GM13976 (cell line): ENCODE measurements at places on chromosomes 11 and 22.

DNA sequence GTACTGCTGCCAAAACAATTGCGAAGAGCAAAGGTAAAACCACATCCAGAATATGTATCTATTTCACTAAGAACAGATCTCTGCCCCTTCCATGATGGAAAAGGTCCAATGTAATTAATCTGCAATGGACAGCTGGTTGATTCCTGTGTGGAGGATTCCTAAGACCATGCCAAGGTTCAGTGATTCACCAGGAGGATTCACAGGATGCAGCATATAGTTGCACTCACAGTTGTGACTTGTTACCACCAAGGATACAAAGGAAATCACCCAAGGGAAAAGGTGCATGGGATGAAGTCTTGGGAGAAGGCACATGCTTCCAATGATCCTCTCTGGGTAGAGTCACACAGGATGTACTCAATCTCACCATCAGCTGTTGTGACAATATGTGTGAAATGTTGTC is 35.1 kb upstream of the CUL5 start:
- no peak for DNase-seq

GRCh38 chr11:27963370-27963769 is 144.6 kb downstream of the KIF18A start:
- DNase-seq = no peak

DNA sequence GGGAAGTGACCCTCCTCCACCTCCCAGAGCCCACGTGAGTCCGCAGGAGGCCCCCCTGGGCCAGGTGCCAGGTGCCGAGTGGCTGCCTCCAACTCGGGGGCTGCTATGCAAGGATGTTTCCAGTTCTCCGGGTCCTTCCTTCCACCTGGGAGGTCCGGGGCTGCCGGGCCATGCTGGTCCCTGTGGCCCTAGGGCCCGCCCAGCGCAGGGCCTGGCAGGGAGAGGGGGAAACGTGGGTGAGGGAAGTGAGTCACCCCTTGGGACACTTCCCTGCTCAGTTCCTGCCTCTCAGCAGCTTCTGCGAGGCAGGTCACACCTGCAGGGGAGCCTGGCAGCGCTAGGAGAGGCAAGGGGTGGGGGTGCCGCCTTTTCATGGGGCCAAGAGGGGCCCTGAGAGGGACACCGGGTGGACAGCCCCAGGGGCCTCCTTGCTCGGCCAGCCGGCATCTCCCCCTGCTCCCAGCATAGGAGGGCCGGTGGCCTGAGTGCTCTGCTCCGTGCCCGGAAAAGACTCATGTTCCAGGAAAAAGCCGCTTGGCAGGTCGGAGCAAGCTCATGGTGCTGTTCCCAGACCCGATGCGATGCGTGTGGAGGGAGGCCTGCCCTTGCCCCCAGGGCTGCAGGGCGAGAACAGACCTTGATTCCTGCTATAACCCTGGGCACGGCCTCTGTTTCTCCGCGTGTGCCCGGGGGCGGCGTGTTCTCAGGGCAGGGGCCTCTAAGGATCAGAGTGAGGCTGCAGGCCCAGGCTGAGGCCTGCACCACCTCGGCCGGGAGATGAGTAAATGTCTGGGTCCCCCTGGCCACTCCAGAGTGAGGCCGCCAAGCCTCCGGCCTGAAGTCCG is 30.3 kb upstream of the WNT7B start:
- no peak for DNase-seq

DNA sequence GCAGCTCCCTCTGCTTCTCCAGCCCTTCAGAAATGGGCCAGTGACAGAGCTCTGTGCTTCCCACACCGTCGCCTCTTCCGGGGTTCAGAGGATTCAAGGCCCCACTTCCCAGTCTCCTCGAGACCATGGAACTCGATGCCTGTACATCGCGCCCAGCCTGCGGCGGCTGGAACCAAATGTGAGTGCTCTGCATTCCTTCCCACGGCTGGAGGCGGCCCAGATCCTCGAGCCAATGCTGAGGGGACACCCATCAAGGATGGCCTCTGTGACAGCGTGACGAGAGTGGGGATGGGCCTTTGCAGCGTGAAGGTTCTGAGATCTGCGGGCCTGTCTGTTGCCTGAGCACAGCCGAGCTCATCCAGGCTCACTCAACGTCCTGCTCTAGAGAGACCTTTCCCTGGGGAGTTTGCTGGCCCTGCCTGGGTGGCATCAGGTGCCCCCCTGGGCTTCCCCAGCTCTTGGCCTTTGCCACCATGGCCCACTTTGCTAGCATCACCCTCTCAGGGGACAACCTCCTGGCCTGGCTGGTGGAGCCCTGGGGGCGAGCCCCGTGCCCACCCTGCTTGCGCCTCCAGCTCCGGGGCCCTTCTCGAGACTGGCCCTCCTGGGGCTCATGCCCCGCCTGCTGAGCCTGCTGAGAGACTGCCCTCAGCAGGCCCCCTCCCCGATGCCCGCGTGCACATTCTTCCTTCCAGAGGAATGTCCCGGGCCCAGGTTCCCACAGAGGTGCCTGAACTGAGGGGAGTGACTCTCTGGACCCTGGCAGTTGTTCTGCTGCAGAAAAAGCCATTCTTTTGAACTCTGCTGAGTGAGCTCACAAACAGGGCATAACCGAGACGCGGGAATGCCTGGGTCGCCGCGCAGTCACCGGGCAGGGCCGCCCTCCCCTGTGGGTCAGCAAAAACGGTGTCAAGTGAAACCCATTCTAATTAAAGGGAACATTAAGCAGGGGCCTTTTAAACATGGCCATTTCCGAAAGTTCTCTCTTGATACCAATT is 7.3 kb upstream of the MYEOV start:
- DNase-seq = no peak

- DNase-seq = peak; percentile 91
These were observed 159.3 kb upstream of the GRK3 start for GRCh38 chr22:25404928-25405816.

DNA sequence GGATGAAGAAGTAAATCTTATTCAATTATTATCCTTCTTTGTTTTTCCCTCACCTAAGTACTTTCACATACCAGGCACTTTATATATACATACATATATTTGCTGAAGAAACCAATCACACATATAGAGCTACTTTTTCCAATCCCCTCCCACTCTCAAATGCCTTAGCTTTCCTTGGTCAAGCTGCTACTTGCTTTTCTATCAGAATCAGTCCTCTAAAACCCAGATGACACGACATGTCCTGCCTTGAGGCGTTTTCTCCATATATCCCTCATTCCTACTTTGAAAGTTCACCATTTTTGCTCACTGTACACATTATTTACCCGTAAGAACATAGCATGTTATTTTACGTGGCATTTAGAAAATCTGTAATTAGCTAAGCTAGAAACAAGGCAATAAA is 5.4 kb downstream of the RAB38 start:
- no peak for DNase-seq

- DNase-seq = no peak
These were observed 334.0 kb downstream of the KCNA4 start for GRCh38 chr11:29682856-29683255.

DNA sequence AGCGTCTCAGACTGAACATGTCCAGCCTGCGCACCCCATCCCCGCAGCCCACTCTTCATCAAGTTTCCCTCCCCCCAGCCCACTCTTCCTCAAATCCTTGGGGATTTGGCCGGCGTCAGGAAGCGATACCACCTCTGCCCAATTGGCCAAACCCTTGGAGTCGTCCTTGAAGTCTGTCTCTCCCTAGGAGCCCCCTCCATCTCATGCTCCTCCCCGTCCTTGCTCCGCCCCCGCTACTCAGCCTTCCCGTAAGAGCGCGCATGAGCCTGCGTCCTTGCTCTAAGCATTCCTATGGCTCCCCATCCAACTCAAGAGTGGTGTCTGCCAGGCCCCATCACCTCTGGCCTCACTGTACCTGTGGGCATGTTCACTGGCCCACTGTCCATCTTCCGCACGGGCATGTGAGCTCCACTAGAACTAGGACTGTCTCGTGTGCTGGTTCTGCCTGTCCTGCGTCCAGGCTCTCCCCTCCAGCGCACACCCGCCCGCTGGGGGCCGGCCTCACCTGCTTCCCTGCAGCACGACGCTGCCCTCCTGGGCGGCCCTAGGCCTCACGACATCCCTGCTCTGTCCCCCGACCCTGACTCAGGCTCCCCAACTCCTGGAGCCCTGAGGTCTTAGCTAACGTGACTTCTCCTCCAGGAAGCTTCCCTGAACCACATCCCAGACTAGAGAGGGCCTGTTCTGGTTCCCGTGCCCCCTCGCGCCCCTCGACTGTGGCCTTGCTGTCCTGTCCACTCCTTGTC is 30.5 kb upstream of the TTLL12 start:
- DNase-seq = no peak

- DNase-seq = no peak
These were observed 1.6 kb downstream of the CPT1A start for GRCh38 chr11:68839911-68840641.
